CD4-positive, alpha-beta T cell treated with Interleukin-15 for 4 hours (primary cell): ENCODE measurements at places on chromosomes 4 and X.
A peak's percentile ranks its signal among the peaks of the same experiment; 100 is the strongest.

GRCh38 chrX:53263597-53264094 lies 17.7 kb downstream of the IQSEC2 start:
- DNase-seq = no peak

- DNase-seq = no peak
These were observed 198.0 kb downstream of the GUCY2F start for GRCh38 chrX:109283870-109284269.

DNA sequence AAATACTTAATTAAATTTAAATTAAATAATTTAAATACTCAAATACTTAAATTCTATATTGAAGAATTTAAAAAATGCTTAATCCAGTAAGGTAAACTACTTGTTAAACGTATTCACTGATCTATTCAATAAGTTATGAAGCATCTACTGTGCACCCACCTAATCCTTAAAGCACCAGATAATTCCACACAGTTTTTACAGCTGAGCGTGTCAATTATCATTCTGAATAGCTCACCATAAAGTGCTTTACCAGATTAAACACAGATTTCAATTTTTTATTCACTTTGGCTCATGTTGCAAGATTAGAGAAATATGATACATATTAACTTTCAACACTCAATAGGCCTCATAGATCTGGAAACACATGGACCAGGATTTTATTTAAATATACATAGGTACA lies 79.2 kb upstream of the DDIT4L start:
- DNase-seq = no peak

DNA sequence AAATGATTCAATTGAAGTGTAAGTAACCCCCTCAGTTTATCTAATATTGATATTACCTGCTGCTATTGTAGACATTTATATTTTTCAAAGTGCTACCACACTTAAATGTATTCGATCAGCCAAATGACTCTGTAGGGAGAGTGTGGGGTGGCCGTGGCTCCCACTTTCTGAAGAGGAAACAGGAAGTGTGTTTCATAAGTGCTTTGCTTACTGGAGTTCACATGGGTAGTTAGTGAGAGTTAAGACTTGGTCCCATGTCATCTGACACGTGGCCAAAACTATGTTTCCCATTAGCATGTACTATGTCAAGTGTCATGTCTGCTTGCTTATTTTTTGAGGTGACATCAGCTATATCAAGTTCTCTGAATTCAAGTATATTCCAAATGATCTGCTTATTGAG lies 308.1 kb upstream of the GATB start:
- no peak for DNase-seq

DNA sequence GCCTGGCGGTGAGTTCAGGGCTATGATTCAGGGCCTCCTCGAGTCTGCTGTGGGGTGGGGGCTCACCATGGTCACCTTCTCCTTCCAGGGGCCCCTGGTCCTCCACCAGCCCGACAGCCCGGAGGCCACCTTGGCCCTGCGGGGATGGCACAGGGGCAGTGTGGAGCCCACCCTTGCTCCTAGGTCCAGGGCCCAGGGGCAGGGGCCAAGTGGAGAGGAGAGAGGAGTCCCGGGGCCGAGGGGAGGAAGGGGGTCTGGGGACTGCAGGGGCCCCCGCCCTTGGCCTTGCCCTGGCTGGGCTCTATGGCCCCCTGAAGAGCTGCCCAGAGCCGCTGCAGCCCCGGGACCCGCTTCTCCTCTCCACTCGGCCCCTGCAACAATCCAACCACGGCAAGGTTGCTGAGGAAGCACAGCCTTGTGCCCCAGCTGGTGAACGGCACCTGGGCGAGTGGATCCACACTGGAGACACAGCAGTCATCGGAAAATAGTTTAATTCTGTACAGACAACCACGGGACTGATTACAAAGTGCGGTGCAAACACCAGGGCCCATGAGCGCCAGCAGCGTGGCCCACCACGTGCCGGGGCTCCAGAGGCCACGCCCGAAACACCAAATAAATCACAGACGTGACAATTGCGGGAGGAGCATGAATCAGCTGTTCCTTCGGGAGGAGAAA lies 23.0 kb upstream of the CPLX1 start:
- DNase-seq = no peak

DNA sequence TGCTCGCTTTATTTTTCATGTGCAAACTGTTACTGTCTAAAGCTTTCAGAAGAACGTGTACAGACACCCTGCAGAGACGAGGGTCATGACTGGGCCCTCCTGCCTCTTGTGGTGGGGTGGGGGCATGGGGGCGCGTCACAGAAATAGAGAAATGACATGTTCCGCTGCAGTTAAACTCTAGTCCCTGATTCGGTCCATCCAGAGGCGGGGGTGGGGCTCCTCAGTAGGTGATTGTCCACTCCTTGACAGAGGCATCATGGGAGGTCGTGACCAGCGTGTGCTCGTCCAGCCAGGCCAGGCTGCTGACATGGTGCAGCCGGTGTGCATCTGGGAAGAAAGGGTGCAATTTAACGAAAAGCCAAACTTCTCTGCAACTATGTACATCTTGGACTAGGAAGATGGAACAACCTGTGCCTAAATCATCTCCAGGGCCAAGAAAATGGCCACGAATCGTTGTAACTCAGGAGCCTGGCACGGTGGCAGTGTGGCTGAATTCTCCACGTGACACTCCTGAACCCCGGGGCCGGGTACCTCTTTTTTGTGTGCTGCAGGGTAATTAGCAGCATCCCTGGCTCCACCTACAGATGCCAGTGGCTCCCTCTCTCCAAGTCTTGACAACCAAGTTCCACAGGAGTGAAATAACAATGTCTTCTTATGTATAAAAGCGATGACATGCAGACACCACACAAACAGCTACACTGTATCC lies 41.3 kb downstream of the WDR1 start:
- DNase-seq = no peak

GRCh38 chr4:62053974-62054373 lies 853.8 kb downstream of the ADGRL3 start:
- DNase-seq = no peak

DNA sequence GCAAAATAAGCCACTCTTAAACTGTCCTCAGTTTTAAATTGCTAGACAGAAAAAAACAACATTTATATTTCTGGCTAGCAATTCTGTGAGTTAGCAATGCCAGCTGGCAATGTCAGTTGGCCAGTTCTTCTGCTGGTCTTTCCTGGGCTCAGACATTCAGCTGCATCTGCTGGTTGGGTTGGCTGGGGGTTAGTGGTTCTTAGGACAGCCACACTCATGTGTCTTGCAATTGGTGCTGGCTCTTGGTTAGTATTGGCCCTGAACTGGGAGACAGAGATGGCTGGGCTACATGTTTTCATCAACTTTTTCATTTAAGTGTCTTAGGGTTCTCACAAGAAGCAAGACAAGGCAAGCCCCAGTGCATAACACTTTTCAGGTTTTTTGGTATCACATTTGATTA lies 48.0 kb upstream of the PDLIM5 start:
- DNase-seq = no peak

GRCh38 chr4:100060765-100061416 lies 110.8 kb upstream of the H2AZ1 start:
- no peak for DNase-seq

DNA sequence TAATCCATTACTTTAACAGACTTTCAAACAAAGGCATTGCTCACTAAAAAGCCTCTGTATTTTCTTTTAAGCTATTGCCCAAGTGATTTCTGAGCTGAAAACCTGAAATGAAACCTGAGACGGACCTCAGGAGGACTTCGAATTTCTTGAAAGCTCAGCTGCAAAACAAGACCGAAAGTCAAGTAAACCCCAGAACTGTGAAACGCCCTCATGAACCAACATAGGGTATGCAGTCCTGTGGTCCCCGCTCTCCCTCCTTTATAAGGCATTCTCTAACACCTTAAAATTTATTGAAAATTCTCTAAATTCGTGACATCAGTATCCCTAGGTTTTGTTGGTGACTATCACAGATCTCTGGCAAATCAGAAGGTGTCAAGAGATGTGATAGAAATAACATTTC lies 91.8 kb downstream of the SHISA3 start:
- DNase-seq = no peak

GRCh38 chr4:59695355-59696053 lies 1504.6 kb upstream of the ADGRL3 start:
- DNase-seq = no peak

DNA sequence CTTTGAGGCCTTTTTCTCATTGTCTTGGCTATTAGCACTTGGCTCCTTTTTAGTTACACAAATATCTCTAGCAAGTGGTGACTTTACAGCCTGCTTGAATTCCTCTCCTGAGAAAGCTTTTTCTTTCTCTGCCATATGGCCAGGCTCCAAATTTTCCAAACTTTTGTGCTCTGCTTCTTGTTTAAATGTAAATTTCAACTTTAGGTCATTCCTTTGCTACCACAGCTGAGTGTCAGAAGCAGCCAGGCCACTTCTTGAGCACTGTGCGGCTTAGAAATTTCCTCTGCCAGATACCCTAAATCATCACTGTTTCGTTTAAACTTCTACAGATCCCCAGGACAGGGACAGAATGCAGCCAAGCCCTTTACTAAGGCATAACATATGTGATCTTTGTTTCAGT lies 222.4 kb downstream of the FBXO8 start:
- DNase-seq = no peak

DNA sequence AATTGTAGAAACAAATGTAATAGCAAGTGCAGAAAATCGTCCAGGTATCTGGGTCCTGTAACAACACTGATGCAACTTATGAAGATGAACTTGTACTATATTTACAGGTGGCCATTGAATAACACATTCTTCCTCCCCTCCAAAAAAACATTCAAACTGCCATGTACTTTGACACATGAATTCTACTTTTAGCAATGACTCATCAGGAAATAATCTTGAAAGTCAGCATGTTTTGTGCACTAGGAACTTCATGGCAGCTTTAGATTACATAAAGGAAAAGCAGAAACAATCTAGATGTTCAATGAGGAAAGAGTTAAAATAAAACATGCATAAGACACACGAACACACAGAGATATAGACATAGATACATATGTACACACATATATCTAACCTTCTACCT lies 2.5 kb downstream of the PABPC1L2A start:
- DNase-seq = no peak

DNA sequence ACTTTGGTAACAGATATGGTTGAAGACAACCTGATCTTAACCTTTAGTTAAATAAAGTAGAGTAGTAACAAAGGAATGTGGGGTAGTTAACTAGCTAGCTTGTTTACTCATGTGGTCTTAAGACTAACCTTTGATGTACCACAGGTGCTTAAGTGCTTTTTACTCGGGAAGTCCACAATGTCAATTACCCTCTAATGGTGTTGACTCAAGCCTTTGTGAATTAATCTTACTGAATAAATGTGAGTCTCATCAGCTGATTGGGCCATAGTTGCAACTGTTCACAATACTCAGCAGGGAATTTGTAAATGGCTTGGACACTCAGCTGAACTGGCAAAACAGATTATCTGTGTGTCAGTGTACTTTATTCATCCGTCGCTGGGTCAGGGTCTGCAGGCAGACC lies 119.0 kb upstream of the UGT8 start:
- DNase-seq = no peak

DNA sequence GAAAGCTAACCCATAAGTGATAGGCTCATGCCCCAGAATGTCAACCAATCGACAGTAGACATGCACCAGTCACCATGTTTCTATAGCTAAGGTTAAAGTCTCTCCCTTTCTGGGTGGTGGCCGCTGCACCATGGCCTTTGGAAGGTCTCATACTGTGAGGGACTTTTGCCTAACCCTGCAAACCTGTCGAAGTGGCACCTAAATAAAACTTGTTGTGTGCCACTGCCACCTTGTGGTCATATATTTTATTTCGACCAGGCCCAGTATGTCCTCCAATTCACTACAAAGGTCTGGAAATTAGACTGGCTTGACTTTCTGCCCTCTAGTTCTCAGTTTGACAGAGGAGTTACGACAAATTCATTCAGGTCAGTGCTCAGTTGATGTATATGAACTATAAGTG lies 163.1 kb downstream of the SMARCA1 start:
- DNase-seq = peak; percentile 7

- no peak for DNase-seq
These were observed 11.0 kb downstream of the SH3BP2 start for GRCh38 chr4:2803624-2804448.

DNA sequence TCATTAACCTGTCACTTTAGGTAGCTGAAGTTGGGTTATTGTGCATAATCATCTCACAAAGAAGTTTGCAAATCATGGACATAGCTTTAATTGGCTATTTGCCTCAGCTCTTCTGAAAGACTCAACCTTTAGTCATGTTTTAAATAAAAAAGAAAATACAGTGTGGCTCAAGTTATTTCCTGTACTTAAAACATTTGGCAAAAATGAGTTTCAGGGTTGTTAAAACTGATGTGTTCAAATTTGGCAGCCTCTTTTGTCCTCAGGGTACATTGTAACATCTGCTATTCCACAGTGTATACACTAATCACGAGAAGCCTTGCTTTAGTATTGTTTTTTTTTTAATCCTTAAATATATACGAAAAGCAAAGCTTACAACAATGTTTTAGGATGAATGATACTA lies 31.5 kb upstream of the HPGD start:
- DNase-seq = no peak

GRCh38 chr4:174702979-174703478 lies 126.0 kb downstream of the GLRA3 start:
- no peak for DNase-seq

DNA sequence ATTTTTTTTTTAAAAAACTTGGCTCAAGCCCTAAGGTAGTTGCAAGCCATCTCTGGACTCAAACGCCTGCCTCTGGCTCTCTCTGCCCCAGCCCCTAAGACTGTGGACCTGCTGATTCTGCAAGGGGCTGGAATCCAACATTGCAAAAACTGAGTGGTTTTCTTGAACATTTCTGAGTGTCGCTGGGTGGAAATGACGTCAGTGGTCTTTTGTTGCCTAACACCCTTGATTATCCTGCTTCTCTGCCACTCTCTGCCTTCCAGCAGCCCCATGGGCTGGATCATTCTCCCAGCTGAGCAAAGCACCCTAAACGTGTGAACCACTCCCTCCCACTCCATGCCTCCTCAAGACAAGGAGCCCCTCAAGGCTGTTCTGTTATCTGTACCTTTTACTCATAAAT lies 16.6 kb downstream of the BST1 start:
- no peak for DNase-seq

GRCh38 chrX:54043541-54044125 lies 640 bp downstream of the PHF8 start:
- DNase-seq = peak; percentile 24
